NCI-H1417 (cell line): ENCODE measurements at places on chromosomes 16 and 17.

- DNase-seq: no peak
Measured at GRCh38 chr17:35991075-35991474, 4.5 kb upstream of the CCL14 start.

DNA sequence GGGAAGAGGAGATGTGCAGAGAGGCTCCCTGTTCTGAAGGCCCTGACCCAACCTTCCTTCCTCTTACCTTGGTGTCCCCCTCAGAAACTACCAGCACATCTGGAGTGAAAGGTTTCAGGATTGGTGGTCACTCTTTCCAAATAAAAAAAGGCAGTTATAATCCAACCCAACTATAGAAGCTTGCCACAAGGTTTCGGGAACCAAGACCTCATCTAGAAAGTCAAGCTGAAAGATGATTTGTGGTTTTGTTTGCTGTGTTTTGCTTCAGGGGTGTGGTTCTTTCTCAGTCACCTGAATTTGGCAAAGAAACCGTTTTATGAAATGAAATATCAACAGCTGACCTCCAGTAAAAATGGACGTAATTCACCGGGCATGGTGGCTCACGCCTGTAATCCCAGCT, 19.3 kb downstream of the SHMT1 start:
- no peak for DNase-seq

DNA sequence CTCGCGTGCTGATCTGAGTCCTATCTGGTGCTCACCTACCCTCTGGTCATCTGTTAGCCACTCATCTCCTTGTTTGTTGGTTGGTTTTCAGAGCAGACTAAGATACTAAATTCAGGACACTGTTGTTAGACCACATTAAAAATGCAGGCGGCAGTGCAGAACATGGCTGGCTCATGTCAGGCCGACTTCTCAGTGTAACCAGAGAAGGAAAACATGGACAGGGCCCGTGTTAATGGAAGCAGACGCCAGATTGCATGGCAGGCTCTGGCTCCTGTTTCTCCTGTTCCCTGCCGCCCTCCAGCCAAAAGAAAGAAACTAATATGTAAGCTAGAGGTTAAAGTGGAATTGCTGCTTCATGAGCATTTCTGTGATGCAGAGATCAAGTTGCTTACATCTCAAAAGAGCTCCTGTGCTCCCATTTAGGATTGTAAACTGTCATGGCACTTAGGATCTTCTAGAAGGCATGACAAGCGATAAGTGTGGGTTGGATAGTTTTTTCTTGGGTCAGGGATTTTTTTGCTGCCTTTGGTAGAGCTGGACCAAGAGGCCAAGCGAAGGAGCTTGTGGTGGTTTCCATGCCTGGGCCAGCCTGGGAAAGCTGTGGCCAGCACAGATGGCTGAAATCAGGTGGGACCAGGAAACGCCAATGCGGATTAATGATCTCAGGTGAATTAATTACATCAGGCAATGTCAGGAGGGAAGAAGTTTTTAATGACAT, 56.1 kb downstream of the YPEL2 start:
- no peak for DNase-seq

GRCh38 chr17:57097832-57098421, 12.9 kb downstream of the AKAP1 start:
- peak; percentile 32 for DNase-seq

DNA sequence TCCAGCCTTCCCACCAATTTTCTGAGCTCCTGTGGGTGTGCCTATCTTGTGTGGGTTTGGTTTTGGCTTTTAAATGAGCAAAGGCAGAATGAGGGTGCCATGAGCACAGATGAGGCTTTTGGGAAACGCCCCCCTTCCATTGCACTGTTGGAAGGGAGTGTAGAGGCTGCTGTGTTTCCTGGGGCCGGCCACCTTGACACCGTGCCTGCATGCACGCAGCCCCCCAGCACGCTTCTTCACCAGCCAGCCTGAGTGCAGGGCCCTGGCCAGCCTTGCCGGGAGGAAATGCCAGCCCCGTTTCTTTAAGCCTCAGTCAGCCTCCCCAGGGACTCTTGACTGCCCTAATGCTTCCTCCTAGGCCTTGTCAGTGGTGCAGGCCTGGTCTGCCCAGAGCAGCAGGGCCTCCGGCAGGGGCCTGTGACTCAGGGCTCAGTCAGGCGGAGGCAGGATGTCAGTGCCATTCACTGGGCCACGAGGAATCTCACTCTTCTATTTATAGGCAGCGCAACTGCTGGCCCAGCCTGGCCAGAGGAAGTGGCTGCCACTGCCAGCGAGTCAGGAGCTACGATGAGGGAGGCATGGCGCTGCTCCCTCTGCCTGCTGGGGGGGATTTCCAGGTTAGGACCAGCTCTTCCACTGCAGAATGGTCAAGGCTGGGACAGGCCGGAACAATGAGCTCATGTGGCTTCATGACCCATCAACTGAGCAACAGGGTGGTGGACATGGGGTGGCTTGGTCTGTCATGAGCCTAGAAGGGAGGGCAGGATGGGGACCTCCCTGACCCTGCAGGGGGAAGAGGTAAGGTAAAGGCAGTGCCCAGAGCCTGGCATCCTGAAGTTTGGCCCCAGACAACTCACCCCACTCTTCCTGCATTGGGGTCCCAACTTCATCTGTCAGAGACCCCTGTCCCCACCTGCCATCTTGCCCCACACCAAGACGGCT, 205.2 kb downstream of the RAB11FIP4 start:
- no peak for DNase-seq
